ENCODE measurements at places on chromosomes 11 and 22.
A peak's percentile ranks its signal among the peaks of the same experiment; 100 is the strongest.

DNA sequence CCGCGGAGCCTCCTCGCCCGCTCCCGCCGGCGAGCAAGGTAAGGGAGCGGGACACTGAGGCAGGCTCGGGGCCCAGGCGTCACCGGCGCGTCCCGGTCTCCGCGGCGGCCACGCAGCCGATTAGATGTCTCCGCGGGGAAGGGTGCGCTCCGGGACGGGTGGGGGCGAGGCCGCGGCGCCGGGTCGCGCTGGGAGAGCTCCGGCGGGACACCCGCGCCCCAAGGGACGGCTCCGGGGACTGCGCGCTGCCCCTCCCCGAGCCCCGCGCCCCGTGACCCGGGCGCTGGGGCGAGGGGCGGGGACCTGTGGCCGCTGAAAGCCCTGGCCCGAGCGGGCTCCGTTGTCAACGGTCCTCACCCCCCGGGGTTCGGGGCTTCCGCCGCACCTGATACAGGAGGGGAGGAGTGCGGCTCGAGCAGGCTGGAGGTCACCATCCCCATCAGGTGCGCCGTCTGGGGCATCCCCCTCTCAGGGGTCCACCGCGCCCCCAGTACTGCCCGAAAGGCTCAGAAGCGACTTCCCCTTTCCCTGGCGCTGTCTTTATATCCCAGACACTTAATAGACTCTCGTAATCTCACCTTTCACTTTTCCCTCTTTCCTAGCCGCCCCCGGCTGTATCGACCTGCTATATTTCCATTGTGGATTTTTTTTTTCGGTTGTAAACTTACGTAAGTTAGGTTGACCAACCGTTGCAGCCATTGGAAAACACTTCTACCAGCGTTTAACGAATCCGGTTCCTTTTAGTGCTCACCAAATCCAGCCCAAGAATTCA, 573 bp downstream of the PPFIA1 start:
- DNase-seq: no peak

DNA sequence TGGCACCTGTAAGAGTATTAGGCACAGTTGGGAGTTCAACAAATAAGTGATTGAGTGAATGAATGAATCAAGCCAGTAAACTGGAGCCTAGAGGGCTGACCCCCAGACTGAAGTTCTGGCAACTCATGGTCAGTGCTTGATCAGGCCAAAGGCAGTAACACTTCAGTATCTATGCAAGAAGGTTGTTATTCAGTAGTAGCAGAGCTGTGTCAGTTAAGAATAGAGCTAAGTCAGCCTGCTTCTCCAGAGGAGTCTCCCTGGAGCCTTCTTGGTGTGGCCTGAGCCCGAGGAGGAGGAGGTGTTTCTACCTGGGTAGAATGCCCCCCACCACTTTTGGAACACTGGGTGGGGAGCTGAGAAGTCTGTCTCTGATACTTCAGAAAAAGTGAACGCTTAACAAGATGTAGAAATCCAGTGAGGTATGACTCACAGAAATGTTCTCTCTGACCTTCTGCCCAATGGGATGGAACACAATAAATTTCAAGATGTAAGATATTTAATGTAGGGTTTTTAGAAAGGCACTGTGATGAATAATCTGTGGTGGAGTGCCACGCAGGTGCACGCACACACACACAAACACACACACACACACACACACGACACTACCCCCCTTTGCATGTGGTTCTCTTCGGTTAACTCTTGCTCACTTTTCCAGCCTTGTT, 219.9 kb downstream of the HIPK3 start:
- DNase-seq: no peak

DNA sequence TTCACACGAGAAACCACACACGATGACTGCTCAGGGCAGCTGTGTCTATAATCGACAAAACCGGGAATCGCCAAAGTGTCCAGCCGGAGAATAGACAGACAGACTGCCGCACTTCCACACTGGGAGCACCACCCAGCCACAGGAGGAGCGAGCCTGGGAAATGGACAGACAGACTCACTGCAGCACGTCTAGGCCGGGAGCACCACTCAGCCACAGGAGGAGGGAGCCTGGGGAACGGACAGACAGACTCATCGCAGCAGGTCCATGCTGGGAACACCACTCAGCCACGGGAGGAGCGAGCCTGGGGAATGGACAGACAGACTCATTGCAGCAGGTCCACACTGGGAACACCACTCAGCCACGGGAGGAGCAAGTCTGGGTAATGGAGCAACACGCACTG, 137.2 kb downstream of the BRD1 start:
- no peak for DNase-seq

GRCh38 chr11:68601147-68601546, 83.2 kb upstream of the GAL start:
- DNase-seq: no peak

DNA sequence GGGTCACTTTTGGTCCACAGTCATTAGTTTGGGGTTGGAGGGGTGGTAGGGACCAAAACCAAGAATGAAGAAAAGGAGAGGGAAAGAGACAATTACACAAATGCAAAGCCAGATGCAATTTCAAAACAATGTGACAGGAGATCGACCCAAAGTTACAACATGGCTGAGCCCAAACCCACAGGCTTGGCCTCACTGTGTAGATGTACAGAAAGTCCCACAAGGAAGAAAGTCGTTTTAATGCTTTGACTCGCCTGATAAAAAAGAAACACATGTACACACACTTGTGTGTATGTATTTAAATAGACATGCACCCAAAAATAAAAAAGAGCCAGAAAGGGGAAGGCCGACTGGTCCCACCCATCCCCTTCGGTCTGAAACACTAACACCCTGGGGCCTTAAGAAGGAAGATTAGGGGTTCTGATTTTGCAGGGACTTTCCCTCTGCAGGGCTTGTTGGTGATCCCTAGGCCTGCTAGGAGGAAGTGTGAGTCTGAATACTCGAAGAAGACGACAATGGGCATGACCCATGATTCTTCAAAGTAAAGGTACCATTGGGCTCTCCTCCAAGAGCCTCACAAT, 104.1 kb downstream of the ETS1 start:
- DNase-seq: no peak

GRCh38 chr11:132127900-132128288, 757.5 kb downstream of the NTM start:
- DNase-seq: no peak

DNA sequence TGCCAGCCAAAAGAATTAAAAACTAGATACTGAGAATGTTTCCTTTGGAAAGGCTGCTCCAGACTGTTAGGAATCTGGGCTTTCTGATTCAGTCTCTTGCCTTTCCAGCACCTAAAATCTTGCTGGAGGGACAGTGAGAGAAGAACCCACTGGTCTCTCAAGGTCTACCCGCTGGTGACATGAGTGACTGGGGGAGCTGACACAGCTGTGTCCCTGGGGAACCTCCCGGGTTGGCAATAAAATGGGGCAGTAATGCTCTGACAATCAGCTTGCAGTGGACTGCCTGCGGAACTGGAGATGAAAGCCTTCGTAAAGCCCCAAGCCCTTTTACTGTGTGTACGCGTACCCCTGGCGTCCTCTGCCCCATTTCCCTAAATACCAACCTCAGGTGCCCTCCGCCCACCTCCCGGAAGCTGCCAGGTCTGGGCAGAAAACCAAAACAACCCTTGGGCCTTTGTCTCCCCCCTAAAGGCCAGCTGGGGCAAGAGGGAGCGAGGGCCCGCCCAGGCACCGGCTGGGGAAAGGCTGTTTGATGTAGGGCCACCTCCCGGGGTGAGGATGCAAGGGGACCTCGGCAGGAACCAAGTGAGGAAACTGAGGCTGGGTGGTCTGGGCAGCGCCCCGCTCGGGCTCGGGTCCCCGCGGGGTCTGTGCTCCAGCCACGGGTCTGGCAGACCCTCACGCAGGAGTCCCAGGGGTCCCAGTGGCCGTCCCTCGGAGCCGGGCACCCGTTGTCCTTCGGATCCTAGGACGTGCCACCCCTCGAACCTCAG, 741 bp downstream of the CARS1 start:
- DNase-seq: no peak

- no peak for DNase-seq
Measured at GRCh38 chr22:25797498-25798290, 55.7 kb downstream of the MYO18B start.

- DNase-seq: no peak
Measured at GRCh38 chr22:38733724-38734381, 21.9 kb downstream of the SUN2 start.

GRCh38 chr11:12110714-12111548, 541 bp downstream of the MICAL2 start:
- peak; percentile 23 for DNase-seq

DNA sequence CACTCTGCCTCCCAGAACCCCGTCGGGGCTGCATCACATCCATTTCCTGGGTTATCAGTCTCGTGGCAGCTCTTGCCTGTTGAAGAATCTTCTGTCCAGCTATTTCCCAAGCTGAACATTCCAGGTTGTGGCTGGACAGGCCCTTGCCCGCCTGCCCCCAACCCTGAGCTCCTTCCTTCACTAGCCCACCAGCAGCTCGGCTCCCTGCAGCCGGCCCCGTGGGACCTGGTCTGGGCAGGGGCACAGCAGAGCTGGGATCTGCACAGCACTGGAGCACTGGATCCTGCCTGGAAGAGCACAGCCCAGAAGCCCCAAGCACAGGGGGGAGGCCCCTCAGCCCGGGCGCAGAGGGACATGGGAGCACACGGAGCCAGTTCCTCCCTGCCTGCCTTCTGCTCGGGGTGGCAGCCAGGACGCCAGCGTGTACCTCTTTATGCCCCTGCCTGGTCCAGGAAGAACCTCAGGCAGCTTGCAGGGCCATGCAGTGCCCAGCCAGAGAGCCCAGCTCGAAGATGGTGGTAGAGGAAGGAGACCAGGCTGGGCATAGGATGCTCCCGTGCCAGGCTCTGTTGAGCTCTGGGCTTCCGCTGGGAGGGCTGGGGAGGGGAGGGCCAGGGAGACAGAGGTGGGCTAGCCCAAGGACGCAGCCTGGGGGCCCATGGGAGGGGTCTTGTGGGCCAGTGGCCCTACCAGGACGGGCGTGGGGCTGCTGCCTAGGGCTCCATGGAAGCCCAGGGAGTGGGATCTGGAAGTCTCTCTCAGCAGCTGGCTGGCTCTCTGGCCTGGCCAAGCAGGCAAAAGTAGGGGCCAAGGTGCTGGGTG, 16.6 kb upstream of the GNB1L start:
- DNase-seq: no peak

GRCh38 chr11:6387811-6388599, 2.3 kb upstream of the SMPD1 start:
- no peak for DNase-seq

- DNase-seq: no peak
Measured at GRCh38 chr11:97087419-97087818, 697.6 kb downstream of the JRKL start.
